ENCODE measurements at places on chromosomes 3 and 15.

DNA sequence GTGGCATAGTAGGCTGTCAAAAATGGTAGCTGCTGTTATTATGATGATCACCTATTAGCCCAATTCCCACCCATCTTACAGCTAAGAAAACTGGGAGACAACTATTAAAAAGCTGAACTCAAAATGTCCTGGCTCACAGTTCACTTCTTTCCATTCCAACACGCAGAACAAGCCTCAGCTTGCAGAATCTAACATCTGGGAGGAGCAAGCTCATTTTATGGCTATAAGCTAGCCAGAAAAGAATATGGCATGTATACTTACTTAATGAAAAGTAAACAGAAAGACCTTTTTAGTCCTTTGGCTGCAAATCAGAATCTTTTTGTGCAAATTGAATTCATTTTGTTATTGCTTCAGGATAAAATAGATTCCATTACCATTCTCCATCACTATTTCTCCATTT, 34.8 kb upstream of the CFAP20DC start:
- no peak for DNase-seq

- no peak for DNase-seq
These were observed 22.5 kb upstream of the MB21D2 start for GRCh38 chr3:192940129-192940528.

DNA sequence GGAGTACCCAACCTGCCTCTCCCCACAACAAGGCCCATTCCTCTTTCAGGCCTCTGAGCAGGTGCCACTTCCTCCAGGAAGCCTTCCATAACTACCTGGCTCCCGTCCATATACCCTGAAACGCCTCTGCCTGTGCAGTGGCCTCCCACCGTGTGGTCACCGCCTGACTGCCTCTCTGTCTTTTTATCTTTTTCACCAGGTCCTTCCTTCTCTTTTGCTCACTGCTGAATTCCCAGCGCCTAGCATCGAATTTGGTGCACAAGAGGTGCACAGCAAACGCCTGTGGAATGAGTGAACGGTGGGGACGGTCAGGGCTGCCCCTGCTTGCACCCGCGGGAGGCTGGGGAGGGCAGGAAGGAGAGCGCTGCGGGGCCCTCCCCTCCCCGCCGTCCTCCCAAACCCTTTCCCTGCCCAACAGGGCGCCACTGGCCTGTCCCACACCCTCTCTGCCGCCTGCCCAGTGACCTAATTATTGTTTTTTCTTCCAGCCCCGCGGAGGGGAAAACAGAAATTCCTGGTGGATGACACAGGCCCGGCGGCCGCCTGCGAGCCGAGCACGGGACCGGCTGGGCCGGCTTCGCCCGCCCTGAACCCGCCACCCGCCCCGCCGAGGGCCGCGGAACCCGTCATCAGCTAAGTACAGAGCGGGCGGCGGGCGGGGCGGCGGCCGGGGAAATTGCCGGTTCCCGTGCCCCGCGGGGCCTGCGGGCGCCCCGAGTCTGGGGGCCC, 140.1 kb downstream of the SMAD6 start:
- DNase-seq: no peak

DNA sequence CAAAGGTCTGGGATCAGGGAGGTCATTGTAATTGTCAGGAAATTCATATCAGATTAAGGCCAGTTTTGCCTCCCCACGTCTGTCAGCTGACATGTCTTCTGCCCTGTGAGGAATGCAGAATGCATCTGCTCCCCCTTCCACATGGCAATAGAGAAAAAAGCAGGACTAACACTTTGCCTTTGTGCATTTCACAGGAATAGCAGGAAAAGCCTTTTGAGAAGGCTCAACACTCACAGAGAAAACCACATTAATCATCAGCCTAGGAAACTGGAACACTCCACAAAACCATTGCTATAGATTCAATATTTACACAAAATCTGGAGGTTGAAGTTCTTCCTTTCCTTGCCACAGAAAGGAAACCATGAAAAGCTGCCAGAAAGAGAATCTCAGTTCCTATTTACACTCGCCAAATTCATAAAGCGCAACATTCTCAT, 165.2 kb upstream of the HES1 start:
- DNase-seq: no peak

DNA sequence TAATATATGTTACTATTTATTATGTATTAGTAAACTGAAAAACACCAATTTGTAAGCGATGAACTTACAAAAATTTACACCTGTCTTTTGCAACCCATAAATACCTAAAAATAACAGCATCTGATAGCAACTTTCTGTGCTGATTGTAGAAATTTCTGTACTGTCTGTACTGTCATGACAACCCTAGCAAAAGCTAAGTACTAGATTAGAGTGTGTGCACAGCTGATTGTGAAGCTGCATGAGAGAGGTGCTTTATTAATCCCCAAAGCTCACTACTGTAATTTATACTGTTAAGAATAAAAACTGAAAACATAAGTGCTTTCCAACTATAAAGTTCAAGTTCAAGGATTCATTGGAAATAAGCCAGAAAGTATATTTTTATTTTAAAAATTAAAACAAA, 815 bp downstream of the BCL2A1 start:
- DNase-seq: no peak

GRCh38 chr3:55296030-55296429, 191.1 kb downstream of the WNT5A start:
- no peak for DNase-seq

DNA sequence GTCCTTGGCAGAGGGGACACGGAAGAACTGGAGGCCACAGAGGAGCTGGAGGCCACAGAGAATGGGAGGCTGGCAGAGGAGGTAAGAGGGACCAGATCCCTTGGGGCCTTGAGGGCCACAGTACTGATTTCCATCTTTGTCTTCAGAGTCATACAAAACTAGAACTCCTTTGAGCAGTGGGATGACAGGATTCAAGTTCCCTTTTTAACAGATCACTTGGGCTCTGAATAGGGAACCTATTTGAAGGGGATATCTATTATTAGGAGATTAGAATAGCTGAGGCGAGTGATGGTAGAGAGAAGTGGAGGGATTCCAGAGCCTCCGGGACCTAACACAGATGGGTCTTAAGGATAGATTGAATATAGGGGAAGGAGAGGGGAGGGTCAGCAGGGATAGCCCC, 55.7 kb downstream of the OXNAD1 start:
- DNase-seq: no peak

DNA sequence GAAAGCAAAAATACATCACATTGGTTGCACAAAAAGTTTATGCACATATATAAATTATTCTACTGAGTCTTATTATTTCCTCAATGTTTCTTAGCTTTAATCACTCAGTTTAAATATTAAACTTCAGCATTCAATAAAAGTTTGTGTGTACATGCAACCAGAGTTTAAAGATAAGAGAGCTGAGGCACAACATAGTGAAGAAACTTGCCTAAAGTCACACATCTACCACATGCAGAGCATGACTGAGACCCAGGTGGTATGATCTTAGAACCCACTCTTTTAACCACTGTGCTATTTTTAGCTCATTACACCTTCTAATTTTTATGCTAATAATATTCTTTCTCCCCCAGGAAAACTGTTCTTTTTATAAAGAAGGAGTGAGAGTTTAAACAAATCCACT, 96.1 kb upstream of the GOLIM4 start:
- DNase-seq: no peak

DNA sequence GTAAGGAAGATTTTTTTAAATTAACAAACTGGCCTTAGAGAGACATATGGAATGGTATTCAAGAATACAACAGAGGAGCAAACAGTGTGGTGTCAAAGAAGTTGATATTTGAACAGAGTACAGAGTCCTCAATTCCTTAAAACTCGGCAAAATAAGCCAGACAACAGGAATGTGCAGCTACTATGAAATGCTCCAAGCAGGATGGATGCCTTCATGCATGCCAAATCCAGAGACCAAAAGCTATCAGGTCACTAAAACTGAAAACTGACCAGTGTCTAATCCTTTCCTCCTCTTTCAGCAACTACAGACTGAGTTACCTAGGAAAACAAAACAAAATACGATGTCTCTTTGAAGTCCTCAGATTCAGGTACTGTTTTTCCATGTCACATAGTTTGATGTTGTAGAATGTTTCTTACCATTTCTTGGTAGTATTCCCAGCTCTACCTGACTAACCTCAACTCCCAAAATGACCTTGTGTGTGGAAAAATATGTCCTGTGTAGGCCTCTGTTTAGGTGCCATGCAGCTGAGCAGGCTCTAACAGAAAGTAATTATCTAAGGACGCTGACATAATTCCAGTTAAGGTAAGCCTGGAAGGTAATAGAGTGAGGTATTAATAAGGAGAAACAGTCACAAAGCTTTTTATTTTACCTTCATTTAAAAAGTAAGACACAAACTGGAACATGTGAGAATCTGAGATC, 46.9 kb downstream of the TBL1XR1 start:
- no peak for DNase-seq

DNA sequence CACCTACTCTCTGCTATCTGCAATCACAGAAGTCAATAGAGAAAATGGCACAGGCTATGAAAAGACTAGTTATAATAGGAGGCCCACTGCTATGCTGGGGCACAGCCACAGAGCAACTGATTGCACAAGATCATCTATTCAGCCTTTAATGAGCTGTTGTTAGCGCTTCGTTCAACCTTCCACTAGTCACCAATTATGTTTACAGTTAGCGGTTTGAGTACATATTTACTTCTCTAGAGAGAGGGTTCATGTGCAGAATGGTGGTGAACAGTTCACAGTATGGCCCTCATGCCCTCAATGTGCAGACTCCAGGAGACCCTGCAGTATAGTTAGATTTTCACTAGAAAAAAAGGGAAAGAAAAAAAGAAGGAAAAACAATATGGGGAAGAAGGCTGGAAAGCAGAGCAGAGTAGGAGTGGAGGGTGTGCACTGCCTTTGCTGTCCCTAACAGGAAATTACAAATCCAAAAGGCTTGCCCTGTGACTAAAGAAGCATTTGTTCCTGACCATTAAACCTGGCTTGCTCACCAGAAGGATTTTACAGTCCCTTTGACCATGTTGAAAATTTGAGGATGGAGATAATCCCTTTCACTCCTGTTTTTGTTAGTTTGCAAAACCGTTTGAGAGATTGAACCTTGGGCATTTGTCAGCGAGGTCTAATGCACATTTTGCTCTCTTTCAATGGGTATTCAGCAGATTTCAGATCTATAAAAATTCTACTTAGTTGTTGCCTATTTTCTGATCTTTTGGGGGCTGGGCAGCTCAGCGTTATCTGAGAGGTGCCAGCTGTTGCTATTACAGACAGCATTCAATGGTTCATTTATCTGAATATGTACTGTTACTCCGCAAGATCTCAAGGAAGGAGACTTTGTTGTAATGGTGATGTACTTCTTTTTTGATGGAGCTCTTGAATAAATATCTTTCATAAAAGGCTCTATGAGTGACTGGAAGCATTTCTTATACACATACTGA, 296.1 kb downstream of the LSAMP start:
- no peak for DNase-seq

DNA sequence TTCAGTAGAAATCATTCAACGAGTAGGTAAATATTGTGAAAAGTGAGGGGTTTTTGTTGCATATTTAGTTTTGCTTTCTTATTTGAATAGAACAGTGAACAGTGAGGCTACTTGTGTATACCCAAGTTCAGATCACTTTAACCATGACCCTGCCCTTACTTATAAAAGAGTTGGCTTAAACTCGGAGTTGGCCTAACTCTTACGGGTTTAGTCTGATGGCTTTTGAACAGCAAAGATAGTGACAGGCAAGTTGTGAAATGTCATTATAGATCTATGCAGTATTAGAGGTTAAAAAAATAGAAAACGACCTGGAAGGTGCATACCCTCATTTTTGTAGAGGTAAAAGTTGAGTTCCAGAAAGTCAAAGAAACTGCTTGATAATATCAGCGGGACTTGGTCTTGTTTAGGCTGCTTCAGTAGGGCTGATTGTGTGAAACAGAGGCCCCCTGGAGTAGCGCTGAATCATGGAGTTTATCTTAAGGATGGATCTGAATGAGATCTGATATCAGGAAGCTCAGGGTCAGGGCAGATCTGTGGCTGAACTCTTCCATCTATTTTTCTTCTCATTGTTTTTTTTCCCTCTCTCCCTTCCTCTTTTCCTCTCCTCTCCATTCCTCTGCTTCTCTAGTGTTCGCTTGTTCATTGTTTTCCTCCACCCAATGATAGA, 359.8 kb downstream of the LPP start:
- DNase-seq: no peak

GRCh38 chr3:101828691-101829436, 20.4 kb upstream of the NFKBIZ start:
- DNase-seq: no peak

- DNase-seq: no peak
These were observed 10.7 kb downstream of the VPS8 start for GRCh38 chr3:184822654-184823053.

DNA sequence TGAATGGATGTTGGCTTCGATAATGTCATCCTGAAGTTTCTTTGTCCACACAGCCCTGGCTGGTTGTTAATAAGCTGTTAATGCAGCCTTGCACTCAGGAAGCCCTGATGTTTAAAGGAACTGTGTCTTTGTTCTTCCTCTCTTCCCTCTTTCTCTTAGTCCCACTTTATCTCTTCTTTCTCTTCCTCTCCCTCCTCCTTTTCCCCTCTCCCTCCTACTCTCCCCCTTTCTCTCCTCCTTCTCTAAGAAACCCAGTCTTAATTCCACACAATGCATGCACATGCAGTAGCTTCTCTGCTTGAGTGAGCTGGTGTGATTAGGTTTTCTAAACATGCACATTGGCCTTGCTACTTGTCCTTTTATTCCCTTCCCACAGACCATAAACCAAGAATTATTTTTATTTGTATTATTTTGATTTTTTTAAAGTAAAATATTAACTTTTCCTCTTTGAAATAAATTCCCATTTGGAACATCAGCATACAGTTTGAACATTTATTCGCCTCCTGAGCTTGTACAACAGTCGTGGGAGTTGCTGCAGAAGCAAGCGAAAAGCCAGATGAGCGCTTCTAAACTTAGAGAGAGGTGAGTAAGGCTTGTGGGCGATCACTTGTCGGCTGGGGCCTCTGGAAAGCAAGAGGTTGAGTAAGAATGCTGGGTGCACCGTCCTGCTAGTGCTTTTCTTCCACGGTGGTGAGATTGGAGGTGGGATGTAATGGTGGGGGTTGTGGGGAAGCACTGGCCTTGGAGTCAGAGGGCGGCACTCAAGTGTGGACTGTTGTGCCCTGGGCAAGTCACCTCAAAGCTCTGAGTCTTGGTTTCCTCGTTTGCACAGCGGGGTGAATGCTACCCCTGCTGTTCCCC, 7.2 kb downstream of the GHRL start:
- no peak for DNase-seq

- DNase-seq: no peak
These were observed 91.7 kb downstream of the APBA2 start for GRCh38 chr15:28977377-28978010.

- DNase-seq: no peak
These were observed 191.0 kb downstream of the STT3B start for GRCh38 chr3:31723701-31724100.
